ENCODE measurements at places on chromosomes 7 and 10. TPM values are rescaled to one million over a fixed set of nuclear protein-coding genes. Genes with fewer than 3 reads are reported as not detected.

The CYP2C18 gene
- not detected for total RNA-seq

The UTF1 gene
- not detected for total RNA-seq

The SSMEM1 gene
- not detected for total RNA-seq

The RP9 gene
- 9.8 TPM for total RNA-seq

The TUBB8 gene
- not detected for total RNA-seq

The GRM3 gene
- total RNA-seq = not detected

The LRRC4 gene
- 0.06 TPM for total RNA-seq

The MPP7 gene
- 0.53 TPM for total RNA-seq

The HOXA5 gene
- total RNA-seq = not detected

Data from aortic smooth muscle cell (primary cell).